ENCODE measurements at places on chromosomes 12 and 14. TPM values are rescaled to one million over a fixed set of nuclear protein-coding genes. Genes with fewer than 3 reads are reported as not detected.

DNA sequence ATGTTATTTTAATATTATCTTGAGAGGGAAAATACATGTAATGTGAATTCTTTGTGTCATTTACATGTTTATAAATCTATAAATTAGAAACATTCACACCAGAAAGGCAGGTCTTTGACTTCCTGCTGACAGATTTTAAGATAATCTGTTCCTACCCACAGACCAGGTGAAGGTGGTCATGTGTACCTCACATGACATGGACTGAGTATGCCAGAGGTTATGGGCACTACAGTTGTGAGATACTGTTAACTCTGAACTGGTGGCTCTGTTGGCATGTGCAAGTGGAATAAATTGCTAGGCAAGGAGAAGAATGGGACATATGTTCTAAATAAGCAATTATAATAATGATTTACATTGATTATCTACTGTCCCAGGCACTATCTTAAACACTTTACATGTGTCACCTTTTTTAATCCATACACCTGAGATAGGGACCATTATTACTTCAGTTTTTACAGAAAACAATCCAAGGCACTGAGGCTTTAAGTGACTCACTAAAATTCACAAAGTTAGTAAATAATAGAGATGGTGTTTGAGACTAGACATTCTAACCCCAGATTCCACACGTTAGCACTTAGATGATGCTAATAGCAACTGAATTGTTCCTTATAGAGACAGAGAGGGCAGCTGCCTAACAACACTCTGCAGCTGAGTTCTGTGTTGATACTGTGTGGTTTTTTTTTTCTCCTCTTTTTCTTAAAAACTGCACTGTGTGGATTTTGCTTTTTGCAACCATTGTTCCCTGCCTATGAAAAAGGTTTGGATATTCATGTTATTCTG, 23.8 kb downstream of the SLC16A7 start:
- no peak for DNase-seq

GRCh38 chr14:93927800-93928145, 629 bp downstream of the FAM181A start:
- DNase-seq = no peak

GRCh38 chr14:64503434-64504309, at the start of gene ZBTB25:
Gene ZBTB25, minus strand, starts transcription at chr14:64503838. Its CDS starts 13,305 bp downstream, at chr14:64490533.
- DNase-seq = peak; percentile 95

- no peak for DNase-seq
Observed at GRCh38 chr12:19885093-19885812, 446.0 kb downstream of the AEBP2 start.

- DNase-seq = peak; percentile 78
Observed at GRCh38 chr12:18323159-18323558, 61.8 kb downstream of the PIK3C2G start.

DNA sequence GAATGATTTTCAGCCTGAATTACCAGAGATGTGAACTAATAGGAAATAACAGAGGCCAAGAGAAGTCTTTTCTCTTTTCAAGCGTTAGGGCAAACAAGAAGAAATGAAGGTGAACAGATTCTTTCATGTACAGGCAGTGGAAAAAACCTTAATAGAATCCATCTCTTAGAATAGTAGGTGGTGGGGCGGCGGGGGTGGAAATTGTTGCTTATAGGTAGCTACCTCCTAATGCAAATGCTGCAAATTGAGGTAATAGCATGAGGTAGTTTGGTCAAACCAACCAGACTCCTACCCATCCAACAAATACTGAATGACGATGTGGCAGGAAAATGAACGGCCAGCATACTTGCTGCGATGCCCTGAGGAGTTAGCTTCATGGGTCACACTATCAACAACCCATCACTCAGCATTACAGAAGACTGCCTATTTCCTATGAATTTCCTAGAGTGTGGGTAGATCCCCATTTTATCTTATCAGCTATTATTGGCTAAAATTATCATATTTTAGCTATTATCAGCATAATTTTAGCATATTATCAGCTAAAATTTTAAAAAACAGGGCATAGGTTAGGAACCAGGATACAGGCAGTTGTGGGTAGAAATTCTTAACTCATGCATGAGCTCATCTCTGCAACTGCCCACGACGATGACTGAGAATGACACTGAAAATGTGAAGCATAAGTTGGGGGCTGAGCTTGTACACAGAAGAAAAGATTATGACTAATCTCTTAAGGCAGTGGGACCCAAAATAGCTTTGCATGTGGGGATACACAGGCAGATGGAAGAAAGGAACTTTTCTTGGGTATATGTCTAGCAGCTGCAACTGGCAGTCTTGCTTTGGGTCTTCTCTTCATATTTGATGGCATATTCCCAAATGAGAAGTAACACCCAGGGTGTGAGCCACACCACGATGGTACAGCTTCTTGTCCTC, 68.7 kb downstream of the NIN start:
- peak; percentile 1 for DNase-seq

- DNase-seq = no peak
Observed at GRCh38 chr12:46452776-46453175, 80.2 kb upstream of the SLC38A2 start.

- DNase-seq = no peak
Observed at GRCh38 chr14:61925043-61925442, 162.8 kb downstream of the SNAPC1 start.

CD4 gene
- total RNA-seq = not detected

SLC7A7 gene
- total RNA-seq = not detected

DNA sequence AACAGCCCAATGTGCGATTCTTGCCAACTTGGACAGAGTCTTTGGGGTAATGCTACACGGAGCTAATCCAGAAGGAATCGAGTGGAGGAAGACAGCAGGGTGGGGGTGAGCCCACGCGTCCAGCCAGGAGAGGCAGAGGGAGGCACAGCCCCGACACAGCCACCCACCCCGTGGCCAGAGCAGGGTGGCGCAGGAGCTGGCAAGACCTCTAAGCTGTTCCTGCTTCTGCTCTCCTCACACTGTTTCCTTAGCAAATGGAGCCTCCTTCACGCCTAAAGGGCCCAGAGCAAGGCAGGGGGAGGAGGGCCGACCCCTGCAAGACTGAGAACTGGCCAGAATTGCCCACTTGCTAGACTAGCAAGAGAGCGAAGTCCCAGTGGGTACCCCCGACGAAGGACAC, 91.5 kb downstream of the FBXL14 start:
- no peak for DNase-seq

Data from MG63 (cell line).